ENCODE measurements at places on chromosomes 6 and 20. TPM values are rescaled to one million over a fixed set of nuclear protein-coding genes. Genes with fewer than 3 reads are reported as not detected.

The DEFB126 gene
- not detected for total RNA-seq

The SLC22A1 gene
- 0.50 TPM for total RNA-seq

The FAM83B gene
- total RNA-seq, result 5.7 TPM

The NHLRC1 gene
- total RNA-seq, result 1.0 TPM

The PCSK2 gene
- total RNA-seq, result 2.8 TPM

The OVOL2 gene
- total RNA-seq, result 6.4 TPM

The COL11A2 gene
- 2.0 TPM for total RNA-seq

The HLA-F gene
- 7.4 TPM for total RNA-seq

The RBM24 gene
- total RNA-seq, result 0.55 TPM

The IL17F gene
- not detected for total RNA-seq

The ARFGEF3 gene
- total RNA-seq, result 12.5 TPM

The PABPC1L gene
- 83.5 TPM for total RNA-seq

The ZNF165 gene
- 5.8 TPM for total RNA-seq

The VARS2 gene
- total RNA-seq, result 68.2 TPM

The HTR1E gene
- not detected for total RNA-seq

The PLTP gene
- total RNA-seq, result 62.5 TPM

The ZC2HC1B gene
- total RNA-seq, result not detected

The CLPSL1 gene
- total RNA-seq, result not detected

The RNF182 gene
- total RNA-seq, result 3.7 TPM

The CRISP2 gene
- not detected for total RNA-seq

The NOTCH4 gene
- total RNA-seq, result 2.1 TPM

The CNR1 gene
- total RNA-seq, result 0.55 TPM

The SYTL3 gene
- total RNA-seq, result 0.20 TPM

The CALHM6 gene
- 0.68 TPM for total RNA-seq

The CDK5RAP1 gene
- 66.4 TPM for total RNA-seq

The LTV1 gene
- 62.9 TPM for total RNA-seq

The WFDC5 gene
- total RNA-seq, result not detected

The BMP7 gene
- total RNA-seq, result 17.7 TPM

The RAET1L gene
- total RNA-seq, result not detected

The FAM50B gene
- total RNA-seq, result 3.8 TPM

The ASIP gene
- total RNA-seq, result not detected

The HLA-DPA1 gene
- 2.6 TPM for total RNA-seq

The PMEPA1 gene
- 35.7 TPM for total RNA-seq

The MKKS gene
- total RNA-seq, result 10.6 TPM

Data from H9 (cell line).